NCI-H774 (cell line): ENCODE measurements at places on chromosomes 6 and 20.

DNA sequence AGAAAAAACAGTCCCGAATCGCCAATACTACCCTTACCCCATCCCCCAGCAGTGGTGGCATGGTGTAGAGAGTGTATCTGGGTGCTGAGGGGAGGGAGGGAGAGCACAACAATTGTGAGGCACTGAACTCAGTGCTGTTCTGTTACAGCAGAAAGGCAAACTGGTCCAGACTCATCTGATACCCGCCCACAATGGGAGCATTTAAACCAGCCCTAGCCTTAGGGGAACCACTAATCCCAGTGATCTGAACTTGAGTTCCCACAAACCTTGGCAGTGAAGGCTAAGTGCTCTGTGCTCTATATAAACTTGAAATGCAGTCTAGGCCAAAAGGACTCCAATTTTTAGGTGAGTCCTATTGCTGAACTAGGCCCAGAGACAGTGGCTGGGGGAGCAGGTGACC, 666.4 kb upstream of the PTCHD4 start:
- no peak for DNase-seq

DNA sequence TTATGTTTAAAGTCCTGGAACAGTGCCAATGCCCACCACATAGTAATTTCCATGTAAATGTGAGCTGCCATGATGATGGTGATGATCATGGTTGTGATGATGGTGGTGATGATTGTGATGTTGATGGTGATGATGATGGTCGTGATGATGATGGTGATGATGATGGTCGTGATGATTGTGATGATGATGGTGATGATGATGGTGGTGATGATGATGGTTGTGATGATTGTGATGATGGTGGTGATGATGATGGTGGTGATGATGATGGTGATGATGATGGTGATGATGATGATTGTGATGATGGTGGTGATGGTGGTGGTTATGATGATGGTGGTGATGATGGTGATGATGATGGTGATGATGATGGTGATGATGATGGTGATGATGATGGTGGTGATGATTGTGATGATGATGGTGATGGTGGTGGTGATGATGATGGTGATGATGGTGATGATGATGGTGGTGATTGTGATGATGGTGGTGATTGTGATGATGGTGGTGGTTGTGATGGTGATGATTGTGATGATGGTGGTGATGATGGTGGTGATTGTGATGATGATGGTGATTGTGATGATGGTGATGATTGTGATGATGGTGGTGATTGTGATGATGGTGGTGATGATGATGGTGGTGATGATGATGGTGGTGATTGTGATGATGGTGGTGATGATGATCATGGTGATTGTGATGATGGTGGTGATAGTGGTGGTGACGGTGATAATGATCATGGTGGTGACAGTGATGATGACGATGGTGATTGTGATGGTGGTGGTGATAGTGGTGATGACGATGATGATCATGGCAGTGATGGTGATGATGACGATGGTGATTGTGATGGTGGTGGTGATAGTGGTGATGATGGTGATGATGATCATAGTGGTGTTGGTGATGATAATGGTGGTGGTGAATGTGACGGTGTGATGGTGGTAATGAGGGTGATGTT, 82.3 kb downstream of the PHACTR3 start:
- DNase-seq = no peak

DNA sequence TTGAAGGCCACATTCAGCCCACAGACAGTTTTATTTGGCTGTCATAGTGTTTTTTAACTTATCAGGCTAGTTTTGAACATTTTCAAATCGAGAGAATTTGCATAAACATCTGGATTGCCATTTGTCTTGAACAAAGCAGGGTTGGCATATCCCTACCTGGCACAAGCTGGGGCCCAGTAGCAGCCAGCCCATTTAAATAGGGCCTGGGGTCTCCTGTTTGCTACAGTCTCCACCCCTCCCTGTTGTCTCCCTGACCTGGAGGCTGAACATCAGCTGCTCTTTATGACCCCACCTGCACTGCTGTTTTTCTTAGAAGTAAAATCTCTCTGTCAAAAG, 10.5 kb downstream of the BCAS4 start:
- no peak for DNase-seq

- peak; percentile 76 for DNase-seq
Measured at GRCh38 chr20:34983995-34984735, 28.5 kb downstream of the MYH7B start.

DNA sequence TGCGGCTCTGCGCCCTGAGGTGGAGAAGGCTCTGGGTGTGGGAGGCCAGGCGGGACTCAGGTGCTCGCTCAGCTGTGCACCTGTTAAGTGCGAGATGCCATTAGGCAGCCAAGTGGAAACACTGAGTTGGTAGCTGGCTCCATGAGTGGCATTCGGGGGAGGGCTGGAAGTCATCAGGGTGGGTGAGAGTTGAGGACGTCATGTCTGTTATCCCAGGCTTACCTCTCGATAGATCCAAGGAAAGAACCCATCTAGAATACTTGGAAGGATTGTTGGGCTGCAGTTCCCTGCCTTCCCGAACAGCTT, 41.3 kb downstream of the TAF8 start:
- no peak for DNase-seq

DNA sequence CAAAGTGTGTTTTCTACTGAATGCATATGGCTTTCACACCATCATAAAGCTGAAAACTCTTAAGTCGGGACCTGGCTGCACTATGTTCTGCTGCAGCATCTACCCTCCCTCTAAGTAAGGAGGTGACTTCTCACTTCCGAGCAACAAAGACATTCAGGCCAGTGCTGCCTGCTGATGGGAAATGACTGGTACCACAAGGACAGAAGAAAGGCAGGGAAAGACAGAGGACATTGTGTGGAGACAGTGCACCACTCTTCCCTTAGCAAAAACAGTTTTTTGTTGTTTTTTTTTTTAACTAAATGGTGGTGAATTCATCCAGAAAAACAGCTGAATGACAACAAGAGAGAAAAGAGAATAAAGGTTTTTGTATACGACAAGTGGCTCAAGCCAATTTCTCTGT, 81.5 kb downstream of the MAP7 start:
- DNase-seq = no peak

DNA sequence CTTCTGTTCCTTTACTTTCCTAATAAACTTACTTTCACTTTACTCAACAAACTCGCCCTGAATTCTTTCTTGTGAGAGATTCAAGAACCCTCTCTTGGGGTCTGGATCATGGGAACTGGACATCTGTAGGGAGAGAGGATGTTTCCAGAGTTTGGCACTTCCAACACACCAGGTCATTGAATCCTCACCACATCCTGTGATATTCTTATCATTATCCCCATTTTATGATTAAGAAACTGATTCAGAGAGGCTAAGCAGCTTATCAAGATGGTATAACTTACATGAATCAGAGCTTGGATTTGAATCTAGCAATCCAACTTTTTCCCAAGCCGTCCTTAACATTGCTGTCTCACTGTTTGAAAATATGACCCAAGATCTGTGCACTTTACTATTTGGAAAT, 15.5 kb downstream of the PPIL6 start:
- DNase-seq = no peak

DNA sequence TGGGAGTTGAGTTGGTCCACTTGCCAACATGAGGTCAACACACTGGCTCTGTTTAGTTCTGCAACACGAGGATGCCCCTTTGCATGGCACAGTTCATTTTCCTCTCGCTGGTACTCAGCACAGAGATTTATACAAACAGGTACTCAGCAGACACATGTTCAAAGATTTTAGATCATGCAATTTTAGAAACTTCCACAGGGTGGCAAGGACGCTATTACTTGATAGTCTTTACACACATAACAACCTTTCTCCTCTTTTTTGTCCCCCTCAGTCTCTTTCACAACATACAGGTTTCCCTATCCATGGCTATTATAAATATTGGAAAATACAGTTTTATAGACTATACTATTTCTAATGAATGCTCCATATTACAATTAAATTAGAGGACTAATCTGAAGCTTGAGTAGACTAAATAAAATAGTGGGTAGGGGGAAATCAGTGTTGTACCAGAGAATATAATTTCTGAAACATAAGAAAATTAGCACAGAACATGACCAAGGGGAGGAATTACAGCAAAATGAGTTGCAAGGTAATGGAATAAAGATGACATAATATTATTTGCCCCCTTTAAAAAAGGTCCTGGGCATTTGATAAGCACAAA, 331.8 kb upstream of the BTBD3 start:
- peak; percentile 11 for DNase-seq

- DNase-seq = peak; percentile 16
Measured at GRCh38 chr20:57392512-57393271, 1.5 kb downstream of the RBM38 start.

DNA sequence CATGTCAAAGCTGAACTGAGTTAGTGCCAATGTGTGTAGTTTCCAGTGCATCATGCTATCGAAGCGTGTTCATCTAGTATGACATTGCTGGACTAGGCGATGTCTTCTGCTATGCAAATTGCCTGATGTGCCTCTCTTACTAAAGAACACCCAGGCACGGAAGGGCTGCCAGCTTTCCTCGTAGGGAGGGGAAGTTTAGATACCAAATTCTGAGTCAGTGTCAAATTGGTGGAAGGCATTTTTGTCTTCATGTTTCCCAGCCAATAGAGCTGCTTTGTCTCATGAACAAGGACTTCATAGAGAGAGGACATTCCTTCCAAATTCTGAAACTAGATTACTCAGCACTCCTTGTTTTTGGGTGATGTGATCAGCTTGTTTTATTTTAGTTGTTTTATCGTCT, 320.1 kb downstream of the BTBD3 start:
- no peak for DNase-seq

DNA sequence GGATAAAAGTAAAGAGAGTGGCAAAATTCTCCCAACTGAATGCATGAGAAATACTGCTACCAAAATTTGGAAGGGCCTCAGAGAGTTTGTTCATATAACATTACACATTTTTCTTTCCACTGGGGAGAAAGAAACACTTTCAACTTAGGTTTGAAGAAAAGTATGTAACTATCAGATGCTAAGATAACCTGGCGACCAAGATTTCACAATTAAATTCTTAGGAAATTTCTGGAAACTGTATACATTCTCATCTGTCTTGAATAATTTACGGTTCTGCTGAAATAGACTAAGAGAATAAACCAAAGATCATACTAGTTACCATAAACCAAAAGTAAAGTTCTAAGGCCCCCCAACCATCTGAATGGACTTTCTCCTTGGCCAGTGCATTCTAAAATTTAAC, 413.0 kb upstream of the RUNX2 start:
- no peak for DNase-seq

- no peak for DNase-seq
Measured at GRCh38 chr6:18472941-18473340, 85.8 kb downstream of the RNF144B start.

DNA sequence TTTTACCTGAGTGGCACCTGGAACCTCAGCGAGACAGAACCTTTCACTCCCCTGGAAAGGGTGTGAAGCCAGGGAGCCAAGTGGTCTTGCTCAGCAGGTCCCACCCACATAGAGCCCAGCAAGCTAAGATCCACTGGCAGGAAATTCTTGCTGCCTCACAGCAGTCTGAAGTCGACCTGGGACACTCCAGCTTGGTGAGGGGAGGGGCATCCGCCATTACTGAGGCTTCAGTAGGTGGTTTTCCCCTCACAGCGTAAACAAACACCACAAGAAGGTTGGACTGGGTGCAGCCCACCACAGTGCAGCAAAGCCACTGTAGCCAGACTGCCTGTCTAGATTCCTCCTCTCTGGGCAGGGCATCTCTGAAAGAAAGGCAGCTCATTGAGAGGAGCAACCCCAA, 134.7 kb upstream of the RSPO3 start:
- no peak for DNase-seq

DNA sequence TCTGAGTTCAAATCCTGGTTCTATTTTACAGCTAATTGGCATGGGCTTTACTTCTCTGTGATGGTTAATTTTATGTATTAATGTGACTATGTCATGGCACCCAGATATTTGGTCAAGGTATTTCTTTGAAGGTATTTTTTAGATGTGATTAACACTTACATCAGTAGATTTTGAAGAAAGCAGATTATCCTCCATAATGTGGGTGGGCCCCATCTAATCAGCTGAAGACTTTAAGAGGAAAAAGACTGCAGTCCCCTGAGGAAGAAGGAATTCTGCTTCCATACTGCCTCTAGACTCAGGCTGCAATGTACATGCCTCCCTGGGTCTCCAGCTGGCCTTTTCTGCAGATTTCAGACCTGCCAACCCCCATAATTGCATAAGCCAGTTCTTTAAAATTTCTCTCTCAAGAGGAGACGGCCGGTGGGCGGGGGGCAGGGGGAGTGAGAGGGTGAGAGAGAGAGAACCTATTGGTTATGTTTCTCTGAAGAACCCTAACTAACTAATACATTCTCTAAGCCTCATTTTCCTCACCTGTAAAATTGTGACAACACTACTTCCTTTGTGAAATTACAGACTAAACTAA, 338.2 kb upstream of the PRDM1 start:
- no peak for DNase-seq

DNA sequence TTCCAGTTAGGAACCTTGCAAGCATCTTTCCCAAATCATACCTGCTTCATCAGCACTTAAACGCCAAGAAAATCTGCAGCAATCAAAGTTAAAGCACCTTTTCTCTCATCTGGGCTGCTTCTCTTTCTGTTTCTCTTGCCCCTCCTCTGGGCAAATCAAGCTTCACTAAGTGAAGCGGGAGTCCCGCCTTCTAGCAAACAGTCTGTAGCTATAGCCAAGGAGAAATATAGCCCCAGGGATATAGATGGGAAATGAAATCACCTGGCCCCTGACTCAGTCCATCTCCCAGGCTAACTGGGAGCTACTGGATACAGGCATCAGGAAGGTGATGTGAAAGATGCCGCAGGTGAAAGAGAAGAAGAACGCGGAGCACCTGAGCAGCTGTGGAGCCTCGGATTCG, 481.9 kb downstream of the C6orf118 start:
- DNase-seq = no peak

DNA sequence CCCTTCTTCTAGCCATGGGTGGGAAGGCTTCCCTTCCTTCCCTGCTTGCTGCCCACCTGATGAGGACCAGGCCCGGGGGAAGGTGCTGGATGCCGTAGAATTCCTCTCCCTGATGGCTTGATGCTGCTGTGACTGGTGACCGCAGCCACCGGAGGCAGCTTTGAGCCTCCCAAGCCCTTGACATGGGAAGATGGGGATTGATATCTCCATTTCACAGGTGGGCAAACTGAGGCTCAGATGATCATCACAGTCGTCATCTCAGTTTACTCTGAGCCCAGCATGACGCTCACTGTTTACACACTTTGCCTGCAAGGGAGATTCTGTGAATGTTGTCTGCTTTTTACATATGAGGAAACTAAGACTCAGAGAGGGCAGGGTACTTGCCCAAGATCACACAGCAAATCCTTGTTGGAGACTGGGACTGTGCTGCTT, 43.9 kb downstream of the SRC start:
- DNase-seq = no peak

DNA sequence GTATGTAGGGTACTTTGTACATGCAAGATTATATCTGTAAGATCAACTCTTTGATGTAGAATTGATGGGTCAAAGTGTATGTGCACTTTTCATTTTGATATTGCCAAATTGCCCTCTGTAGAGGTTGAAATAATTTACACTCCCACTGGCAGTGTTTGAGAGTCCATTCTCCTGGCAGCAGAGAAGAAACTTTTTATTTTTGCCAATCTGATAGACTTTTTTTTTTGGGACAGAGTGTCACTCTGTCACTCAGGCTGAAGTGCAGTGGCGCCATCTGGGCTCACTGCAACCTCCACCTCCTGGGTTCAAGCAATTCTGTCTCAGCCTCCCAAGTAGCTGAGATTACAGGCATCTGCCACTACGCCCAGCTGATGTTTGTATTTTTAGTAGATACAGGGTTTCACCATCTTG, 199.2 kb downstream of the ZFAND3 start:
- no peak for DNase-seq
